Cortex of kidney (tissue), 1 donor: ENCODE measurements at places on chromosomes 5 and 9.

GRCh38 chr5:117103703-117104102, 529.1 kb upstream of the SEMA6A start:
- DNase-seq: no peak

- no peak for DNase-seq
Measured at GRCh38 chr9:89760123-89760522, 155.3 kb downstream of the GADD45G start.

GRCh38 chr9:108188976-108189375, 666.8 kb downstream of the ACTL7B start:
- DNase-seq: no peak

DNA sequence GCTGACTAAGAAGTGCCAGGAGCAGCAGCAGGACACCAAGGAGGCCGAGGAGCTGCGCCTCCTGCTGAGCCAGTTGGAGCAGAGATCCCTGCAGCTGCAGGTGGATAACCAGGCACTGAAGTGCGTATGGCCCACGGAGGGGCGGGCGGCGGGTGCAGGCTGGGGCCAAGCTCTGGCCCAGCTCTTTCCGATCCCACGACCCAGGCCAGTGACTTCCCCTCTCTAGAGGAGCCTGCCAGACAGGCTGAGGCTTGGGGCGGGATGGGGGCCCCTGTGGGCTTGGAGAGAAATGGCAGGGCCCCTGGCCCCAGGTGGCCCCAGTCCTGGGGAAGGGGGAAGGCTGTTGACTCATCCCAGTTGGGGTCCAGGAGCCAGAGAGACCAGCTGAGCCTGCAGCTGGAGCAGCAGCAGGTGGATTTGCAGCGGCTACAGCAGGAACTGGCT, 3.6 kb downstream of the PTRH1 start:
- no peak for DNase-seq

GRCh38 chr5:1371218-1371971, 26.5 kb upstream of the CLPTM1L start:
- DNase-seq: no peak

- no peak for DNase-seq
Measured at GRCh38 chr5:140262839-140263238, 40.1 kb downstream of the PFDN1 start.

GRCh38 chr5:57532513-57533497, 50.2 kb upstream of the ACTBL2 start:
- DNase-seq: no peak

- DNase-seq: no peak
Measured at GRCh38 chr9:83384214-83384613, 154.0 kb downstream of the FRMD3 start.

- no peak for DNase-seq
Measured at GRCh38 chr9:132283165-132283564, 71.6 kb downstream of the SETX start.

DNA sequence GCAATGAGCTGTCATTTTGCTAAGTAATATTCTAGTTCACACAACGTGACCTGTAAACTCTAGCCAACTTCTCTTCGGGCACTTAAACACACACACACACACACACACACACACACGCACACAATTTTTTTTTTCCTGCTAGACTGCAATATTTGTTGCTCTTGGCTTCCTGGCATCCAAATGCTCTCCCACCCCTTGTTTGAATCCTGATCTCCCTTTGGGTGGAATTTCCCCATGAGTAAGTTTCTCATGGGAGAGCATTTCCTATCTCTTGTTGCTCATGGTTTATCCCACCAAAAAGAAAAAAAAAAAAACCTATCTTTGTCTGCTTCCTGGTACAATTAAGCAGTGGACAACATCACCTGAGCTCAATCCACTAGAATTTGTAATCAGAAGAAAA, 54.7 kb upstream of the TSLP start:
- no peak for DNase-seq

GRCh38 chr9:18837402-18837801, 195.6 kb downstream of the SAXO1 start:
- no peak for DNase-seq

DNA sequence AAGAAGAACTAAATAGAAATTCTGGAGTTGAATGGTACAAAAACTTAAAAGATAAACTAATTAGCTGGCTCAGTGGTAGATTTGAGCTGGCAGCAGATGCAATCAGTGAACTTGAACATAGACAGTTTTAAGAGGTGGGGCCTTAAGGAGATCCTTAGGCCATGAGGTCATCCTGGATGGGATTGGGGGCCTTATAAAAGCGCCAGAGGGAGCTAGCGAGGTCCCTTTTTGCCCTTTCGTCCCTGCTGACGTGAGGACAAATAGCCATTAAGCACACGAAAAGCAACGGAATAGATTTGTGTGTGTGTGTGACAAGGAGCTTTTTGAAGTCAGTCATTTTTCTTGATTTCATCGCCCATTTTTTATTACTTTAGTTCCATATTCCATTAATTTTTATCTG, 83.3 kb downstream of the ZNF354C start:
- DNase-seq: no peak

- DNase-seq: no peak
Measured at GRCh38 chr9:113920872-113921271, 44.8 kb downstream of the ZNF618 start.

DNA sequence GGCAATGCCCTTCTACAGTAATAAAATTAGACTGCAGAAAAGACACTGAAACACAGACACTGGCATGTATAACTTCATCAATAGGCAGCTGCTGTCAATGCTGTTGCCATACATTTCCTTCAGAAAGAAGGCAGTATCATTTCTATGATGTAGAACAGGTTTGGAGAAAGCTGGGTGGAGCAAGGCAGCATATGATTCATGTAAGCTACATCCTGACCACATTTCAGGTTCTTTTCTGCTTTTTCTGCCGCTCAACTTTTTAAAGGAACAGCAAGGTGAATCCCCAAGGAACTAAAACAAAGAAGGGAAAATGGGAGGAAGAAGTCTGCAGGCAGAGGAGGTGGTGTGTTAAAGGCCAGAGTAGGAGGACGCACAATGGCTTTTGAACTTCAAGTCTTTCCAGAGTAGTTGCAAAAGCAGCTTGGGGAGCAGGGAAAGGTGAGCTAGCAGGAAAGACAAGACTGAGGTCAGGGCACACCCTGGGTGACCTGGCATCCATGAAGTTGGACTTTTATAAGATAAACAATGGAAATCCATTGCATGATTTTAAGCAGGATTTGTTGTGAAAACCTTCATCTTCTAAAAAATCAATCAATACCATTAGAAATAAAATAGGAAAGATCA, 142.1 kb downstream of the MED10 start:
- DNase-seq: no peak

- no peak for DNase-seq
Measured at GRCh38 chr5:141958113-141958512, at the start of gene PCDH12. PCDH12 (minus strand) TSS chr5:141958202; CDS start chr5:141957851, 351 bp downstream.

GRCh38 chr5:109467058-109467457, 57.3 kb upstream of the PJA2 start:
- DNase-seq: no peak

GRCh38 chr9:136026266-136026942, 65.2 kb upstream of the UBAC1 start:
- DNase-seq: no peak

GRCh38 chr5:165805756-165806155, 2300.3 kb downstream of the MAT2B start:
- DNase-seq: no peak

DNA sequence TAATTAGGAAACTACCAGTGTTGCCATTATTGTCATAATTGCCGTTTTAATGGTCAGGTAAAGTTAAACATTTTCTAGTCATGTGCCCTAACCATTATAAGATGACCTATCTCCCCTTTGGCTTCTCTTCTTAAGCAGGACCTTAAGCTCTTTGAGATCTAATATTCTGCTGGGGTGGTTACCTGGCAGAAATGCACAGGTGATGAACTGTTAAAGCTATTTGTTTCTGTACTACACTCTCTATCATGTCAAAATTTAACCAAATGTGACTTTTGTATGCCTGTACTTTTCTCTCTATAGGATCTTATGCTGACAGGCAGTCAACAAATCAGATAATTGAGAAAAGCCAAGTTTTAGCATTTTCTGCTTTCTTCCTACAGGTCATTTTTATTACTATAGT, 23.3 kb downstream of the ALDH1A1 start:
- no peak for DNase-seq

GRCh38 chr9:385818-386398, 171.2 kb downstream of the DOCK8 start:
- no peak for DNase-seq

GRCh38 chr9:88585426-88585825, 50.4 kb downstream of the NXNL2 start:
- no peak for DNase-seq

- DNase-seq: no peak
Measured at GRCh38 chr5:91232523-91232922, 150.6 kb downstream of the ARRDC3 start.

DNA sequence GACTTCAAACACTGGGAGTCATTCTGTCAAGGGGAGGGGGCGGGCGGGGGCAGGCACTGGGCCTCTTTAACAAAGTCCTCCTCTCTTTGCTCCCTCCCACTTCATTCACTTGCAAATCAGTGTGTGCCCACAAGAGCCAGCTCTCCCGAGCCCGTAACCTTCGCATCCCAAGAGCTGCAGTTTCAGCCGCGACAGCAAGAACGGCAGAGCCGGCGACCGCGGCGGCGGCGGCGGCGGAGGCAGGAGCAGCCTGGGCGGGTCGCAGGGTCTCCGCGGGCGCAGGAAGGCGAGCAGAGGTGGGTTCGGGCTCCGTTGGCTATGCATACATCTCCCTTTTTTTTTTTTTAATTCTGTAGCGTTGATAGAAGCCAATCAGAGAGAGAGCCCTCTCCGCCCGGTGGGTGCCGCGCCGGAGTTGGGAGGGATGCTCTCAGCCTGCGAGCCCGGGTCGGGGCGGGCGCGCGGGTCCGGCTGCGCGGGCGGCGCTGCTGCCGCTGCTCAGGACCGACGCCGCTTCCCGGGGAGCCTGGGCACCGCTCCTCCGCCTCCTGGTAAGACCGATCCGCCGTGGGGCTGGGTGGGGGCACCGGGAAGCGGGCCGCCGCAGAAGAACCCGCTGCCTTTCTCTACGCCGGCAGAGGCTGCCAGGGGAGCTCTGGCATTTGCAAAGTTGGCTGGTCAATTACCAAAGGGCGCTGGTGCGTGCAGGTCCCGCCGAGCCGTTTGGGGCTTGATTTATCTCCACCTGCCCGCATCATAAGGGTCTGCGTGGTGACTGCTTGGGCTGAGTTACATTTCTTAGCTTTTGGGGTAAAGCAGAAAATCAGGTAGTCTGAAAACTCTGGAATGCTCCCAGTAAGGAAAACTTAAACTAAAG, at the start of gene CDH6:
CDH6 (plus strand) TSS at position 96 of the 877 bp plus-strand sequence. CDS start 73,788 bp downstream, outside the sequence.
- DNase-seq: no peak

DNA sequence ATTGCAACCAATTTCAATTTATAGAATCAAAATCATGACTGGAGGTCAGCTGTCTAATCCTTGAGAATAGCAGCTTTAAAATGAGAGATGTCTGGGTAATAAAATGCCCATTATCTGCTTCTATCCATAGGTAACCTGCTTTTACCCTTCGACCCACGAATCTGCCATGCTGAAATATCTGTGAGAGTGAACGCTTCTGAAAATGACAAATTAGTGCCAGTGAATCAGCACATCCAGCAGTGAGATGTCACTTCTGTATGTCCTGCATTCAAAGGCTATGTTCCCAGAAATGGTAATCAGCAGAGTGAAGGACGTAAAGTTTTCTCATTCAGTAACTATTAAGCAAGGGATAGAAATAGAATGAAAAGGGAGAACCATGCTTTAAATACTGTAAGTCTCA, 532.4 kb upstream of the ITGA1 start:
- DNase-seq: no peak

GRCh38 chr9:133341369-133342068, 5.5 kb upstream of the SURF6 start:
- DNase-seq: no peak

DNA sequence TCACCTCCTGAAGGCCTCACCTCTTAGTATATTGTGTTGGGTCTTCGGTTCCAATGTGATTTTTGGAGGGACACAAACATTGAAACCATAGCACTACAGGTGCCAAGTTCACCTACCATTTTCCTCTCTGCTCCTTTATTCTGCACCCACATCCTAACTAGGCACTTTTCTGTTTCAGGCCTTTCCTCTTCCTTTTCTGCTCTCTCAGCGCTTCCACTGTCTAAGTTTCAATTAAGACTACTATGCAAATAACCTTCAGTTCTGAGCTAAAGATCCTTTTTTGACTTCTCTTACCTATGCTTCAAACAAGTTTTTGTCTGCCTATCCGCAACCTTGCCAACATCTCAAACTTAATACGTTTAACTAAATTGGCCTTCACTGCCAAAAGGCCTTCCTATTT, 25.4 kb upstream of the ZFYVE16 start:
- DNase-seq: no peak

DNA sequence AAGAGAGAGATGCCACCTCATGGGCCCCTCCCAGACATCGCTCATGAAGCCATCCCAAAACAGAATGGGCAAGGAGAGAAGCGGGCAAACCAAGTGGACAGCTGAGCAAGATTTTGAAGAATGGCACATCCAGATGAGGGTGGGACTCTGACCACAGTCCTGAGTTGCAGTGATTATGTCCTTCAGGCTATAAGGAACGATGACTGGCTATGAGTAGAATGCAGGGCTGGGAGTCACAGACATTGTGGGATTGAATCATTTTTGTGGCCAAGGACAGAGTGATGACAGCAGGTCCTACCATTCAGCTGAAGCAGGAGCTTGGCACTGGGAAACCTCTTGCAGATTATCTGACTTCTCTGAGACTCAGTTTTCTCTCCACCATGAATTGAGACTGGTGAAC, 245.7 kb upstream of the SLC30A5 start:
- DNase-seq: no peak

DNA sequence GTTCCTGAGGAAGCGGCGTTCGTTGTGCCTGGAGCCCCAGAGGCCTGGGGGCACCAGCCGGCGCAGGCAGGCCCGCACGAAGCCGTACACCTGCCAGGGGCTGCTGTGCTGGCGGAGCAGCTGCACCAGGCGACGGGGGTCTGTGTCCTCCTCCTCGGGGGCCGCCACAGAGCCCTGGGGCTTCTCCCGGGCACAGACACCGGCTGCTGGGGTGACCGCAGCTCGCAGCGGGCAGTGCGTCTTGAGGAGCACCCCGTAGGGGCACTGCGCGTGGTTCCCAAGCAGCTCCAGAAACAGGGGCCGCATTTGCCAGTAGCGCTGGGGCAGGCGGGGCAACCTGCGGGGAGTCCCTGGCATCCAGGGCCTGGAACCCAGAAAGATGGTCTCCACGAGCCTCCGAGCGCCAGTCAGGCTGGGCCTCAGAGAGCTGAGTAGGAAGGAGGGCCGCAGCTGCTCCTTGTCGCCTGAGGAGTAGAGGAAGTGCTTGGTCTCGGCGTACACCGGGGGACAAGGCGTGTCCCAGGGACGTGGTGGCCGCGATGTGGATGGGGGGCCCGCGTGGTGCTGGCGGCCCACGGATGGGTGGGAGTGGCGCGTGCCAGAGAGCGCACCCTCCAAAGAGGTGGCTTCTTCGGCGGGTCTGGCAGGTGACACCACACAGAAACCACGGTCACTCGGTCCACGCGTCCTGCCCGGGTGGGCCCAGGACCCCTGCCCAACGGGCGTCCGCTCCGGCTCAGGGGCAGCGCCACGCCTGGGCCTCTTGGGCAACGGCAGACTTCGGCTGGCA, 1.3 kb downstream of the TERT start:
- no peak for DNase-seq

GRCh38 chr5:38669361-38669880, 113.0 kb upstream of the LIFR start:
- no peak for DNase-seq
